A375 (cell line): ENCODE measurements at places on chromosomes 12 and 14. TPM values are rescaled to one million over a fixed set of nuclear protein-coding genes. Genes with fewer than 3 reads are reported as not detected.

The FITM1 gene
- 0.37 TPM in 1 of 2 replicates, not detected in the other for total RNA-seq

The COCH gene
- 3.5 and 5.4 TPM in 2 replicates for total RNA-seq

The TPPP2 gene
- not detected in 2 replicates for total RNA-seq

The CAPZA3 gene
- total RNA-seq, result not detected in 2 replicates

The CYP46A1 gene
- 0.03 TPM in 1 of 2 replicates, not detected in the other for total RNA-seq

The RDH16 gene
- 0.08 and 0.42 TPM in 2 replicates for total RNA-seq

The ITGA7 gene
- total RNA-seq, result 6.5 and 6.9 TPM in 2 replicates

The LGR5 gene
- not detected in 2 replicates for total RNA-seq

The SLC17A8 gene
- not detected in 2 replicates for total RNA-seq

The KRT6C gene
- not detected in 2 replicates for total RNA-seq

The BEST3 gene
- 0.03 TPM in 1 of 2 replicates, not detected in the other for total RNA-seq

The CBLN3 gene
- total RNA-seq, result 0.75 and 0.96 TPM in 2 replicates

The HOXC10 gene
- total RNA-seq, result 13.2 and 15.5 TPM in 2 replicates

The TMEM52B gene
- total RNA-seq, result 0.04 and 0.08 TPM in 2 replicates

The STXBP6 gene
- total RNA-seq, result 0.72 and 1.4 TPM in 2 replicates

The TMEM63C gene
- total RNA-seq, result 0.21 and 0.30 TPM in 2 replicates

The SELPLG gene
- total RNA-seq, result 0.40 and 0.68 TPM in 2 replicates

The TSPAN8 gene
- not detected in 2 replicates for total RNA-seq

The DACT1 gene
- total RNA-seq, result 1.5 and 2.8 TPM in 2 replicates

The KCNMB4 gene
- total RNA-seq, result 0.16 and 0.53 TPM in 2 replicates

The SPX gene
- total RNA-seq, result 1.2 and 2.4 TPM in 2 replicates

The NUAK1 gene
- 3.4 and 5.5 TPM in 2 replicates for total RNA-seq

The VPS33A gene
- 20.5 and 22.6 TPM in 2 replicates for total RNA-seq

The ALDH1L2 gene
- total RNA-seq, result 18.5 and 21.5 TPM in 2 replicates

The ERBB3 gene
- total RNA-seq, result 156 and 173 TPM in 2 replicates

The TCL1B gene
- total RNA-seq, result not detected in 2 replicates

The SVOP gene
- under 0.01 TPM in 1 of 2 replicates, not detected in the other for total RNA-seq

The CALM1 gene
- 199 and 210 TPM in 2 replicates for total RNA-seq
